ENCODE measurements at places on chromosomes 12 and 14.

DNA sequence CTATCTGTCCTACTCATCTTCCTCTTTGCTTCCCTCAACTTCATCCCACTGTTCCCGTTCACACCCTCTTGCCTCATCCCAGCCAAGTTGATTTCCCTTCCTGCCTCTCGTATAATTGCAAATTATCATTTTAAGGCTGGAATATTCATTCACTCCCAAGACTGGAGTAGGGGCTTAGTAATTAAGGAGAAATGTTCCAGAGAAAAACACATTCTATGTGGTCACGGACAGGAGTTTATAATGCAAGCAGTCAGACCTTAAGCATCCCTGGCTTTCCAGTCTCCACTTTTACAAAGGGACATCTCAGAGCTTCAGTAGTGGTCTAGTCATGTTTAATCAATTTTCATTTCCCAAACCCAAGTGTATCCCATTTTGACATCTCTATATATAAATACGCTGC lies 54.9 kb downstream of the TMEM132D start:
- DNase-seq: no peak

GRCh38 chr12:53179687-53180219 lies 769 bp upstream of the ZNF740 start:
- no peak for DNase-seq

GRCh38 chr12:5899675-5900074 lies 45.4 kb downstream of the ANO2 start:
- DNase-seq: no peak

DNA sequence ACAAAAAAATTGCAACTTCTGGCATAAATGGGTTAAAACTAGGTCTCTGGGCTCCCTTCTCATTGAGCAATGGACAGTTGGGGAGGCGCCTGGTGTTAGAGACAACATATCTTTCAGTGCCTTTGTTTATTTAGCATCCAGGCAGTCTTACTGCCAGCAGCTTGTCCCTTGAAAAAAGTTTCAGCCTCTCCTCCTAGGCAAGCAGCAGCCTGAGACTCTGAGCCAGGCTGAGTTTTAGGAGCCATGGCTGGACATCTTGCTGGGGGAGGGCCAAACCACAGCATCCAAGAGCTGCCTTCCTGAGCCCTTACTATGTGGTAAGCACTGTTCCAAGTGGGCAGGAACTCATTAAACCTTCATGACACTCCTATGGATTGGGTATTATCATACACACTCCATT lies 10.1 kb upstream of the JDP2 start:
- DNase-seq: no peak

DNA sequence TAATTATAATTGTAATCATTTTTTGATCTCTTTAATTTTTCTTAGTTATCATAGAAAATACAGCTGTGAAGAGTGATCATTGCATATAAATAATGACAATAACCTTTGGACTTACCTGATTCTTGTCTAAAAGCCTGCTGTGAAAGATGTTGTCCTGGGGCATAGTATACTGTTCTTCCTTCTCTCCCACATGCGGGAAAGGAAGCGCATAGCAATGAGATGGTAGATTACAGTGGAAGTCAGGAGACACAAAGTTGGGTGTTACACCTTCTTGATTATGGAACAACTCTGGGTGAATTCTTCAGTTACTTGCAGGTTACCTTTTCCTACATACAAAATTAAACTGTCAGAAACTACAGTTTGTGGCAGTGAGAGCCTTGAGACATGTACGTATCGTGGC lies 140.8 kb downstream of the KTN1 start:
- DNase-seq: no peak

DNA sequence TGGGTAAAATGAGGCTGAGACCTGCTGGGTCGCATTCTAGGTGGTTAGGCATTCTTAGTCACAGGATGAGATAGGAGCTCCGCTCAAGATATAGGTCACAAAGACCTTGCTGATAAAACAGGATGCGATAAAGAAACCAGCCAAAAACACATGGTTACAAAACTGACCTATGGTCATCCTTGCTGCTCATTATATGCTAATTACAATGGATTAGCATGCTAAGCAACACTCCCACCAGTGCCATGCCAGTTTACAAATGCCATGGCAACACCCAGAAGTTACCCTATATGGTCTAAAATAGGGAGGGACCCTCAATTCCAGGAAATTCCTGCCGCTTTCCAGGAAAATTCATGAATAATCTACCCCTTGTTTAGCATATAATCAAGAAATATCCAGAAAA lies 132.4 kb downstream of the BRMS1L start:
- DNase-seq: no peak

- DNase-seq: no peak
These were observed 39.5 kb downstream of the GPR65 start for GRCh38 chr14:88044444-88044758.

DNA sequence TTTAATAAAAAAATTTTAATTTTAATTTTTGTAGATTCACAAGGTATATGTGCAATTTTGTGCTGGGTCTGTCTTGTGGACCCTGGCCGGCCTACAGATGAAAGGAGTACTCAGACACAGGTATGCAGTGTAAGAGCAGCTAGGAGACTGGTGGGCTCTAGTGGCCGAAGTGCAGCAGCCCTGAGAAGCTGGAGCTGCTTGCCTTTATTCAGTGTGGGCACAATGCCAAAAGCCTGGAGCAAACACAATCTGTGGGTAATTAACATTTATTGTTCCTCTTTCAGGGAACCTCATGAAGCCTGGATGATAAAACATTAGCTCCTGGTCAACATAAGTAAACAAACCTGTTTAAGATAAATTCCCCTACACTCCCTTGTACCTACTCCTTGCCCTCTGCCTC lies 135.7 kb upstream of the SEL1L start:
- no peak for DNase-seq

DNA sequence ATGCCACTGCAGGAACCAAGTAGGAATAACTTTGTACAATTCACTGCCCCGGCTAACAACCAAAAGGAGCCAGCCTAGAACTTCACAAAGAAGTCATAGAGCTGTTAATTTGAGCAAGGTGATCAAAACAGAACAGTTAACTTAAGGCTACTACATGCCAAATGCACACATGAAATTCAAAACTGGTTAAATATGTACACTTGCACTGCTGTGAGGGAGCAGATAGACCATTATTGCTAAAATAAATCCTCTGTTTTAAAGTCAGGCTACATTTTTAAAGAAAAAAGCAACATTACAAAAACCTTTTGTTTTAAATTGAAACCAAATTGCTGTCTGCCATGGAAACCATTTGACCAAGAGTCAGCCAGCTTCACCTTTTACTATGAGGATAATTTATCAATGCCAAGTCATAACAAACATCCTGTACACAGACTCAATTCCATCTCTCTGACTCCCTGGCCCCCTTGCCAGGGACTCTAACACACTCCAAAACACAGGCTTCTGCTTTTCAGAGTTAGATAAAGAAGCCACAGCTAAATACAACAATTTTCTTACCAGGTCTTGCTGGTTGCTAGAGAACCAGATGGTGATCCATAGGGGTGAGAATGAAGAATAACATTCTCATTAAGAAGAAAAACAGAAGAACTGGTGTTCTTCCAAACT lies 84.0 kb downstream of the LRP6 start:
- no peak for DNase-seq

DNA sequence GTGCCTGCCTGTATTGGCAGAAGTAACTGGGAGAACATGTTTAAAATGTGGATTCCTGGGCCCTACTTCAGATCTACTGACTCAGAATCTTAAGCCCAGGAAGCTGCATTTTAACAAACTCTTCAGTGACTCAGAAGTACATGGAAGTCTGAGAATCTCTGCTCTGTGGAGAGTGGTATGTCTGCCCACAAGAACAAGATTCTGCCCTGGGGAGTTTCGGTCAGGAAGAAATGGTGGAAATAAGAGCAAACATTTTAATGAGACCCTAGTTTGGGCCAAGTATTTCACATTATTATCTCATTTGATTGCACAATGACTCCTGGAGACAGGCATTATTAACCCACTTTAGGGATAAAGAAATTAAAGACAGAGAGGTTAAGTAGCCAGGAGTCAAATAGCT lies 8.2 kb downstream of the ALDH1L2 start:
- no peak for DNase-seq

- DNase-seq: no peak
These were observed 40.5 kb downstream of the RPS29 start for GRCh38 chr14:49545716-49546115.

GRCh38 chr12:11596141-11596540 lies 53.3 kb upstream of the ETV6 start:
- no peak for DNase-seq

- DNase-seq: no peak
These were observed 77.7 kb upstream of the DBX2 start for GRCh38 chr12:45128637-45129036.

DNA sequence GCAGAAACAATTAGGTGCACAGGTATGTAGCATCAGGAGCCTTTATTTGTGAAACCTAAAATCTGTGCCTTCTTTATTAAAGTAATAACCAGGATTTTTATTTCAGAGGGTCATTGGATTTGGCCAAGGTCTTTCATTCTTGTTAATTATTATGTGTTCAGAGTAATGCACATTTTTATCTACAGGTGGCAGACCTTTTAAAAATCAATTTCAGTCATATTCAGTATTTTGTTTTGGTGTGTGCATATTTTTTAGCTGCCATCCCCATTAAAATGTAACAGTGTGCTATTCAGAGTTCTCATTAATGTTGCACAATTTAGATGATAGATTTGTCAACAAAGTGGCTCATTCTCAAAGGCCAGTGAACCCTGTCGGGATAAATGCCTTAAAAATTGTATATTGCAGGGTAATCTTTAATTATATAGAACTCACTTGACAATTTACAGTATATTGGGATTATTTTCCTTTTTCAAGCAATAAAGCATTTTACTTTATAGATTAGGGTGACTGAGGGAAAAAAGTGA lies 319.3 kb upstream of the SOX5 start:
- no peak for DNase-seq

GRCh38 chr12:88559772-88560171 lies 20.5 kb downstream of the KITLG start:
- DNase-seq: no peak

GRCh38 chr14:42862114-42862513 lies 1255.4 kb downstream of the LRFN5 start:
- no peak for DNase-seq

- DNase-seq: no peak
These were observed 25.9 kb upstream of the GPR132 start for GRCh38 chr14:105091054-105091516.

DNA sequence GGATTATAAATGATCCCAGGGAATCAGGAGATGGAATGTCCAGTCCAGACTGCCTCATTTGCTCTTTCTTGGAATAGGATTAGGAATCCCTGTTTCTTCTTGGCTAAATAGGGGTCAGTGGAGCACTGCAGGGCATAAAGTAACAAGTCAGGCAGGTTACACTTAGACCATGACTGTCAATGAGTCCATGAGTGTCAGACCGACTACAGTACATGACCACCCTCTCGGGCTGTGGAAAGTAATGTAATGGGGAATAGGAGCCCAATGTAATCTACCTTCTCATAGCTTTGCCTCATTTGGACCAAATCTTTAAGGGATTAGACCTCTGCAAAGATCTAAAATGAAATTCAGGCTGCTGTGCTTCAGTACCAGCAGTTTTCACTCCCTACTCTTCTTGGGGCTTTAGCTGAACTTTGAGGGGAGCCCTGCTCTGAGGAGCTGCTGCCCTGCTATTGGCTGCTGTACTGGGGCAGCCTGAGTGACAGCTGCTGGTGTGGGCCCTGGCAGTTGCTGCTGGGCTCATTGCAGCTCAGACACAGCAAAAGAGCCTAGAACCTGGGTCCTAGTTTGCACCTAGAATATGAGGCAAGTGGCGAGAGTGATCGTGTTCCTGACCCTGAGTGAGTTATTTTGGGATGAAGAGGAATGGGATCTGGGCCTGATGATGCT lies 62.2 kb upstream of the OR4E1 start:
- DNase-seq: no peak

DNA sequence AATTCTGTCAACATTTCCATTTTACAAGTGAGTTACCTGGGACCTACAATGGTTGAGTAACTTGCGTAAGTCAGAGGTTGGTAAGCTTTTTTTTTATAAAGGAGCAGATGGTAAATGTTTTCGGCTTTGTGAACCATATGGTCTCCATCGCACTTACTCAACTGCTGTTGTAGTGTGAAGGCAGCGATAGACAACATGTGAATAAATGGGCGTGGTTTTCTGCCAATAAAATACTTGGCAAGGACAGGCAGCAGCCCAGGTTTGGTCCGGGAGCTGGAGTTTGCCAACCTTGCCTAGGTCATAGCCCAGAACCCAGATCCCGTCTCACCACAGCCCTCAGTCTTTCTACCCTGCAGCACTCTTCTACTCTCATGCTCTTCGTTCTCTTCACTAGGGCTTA lies 6.3 kb downstream of the DDX55 start:
- DNase-seq: no peak

DNA sequence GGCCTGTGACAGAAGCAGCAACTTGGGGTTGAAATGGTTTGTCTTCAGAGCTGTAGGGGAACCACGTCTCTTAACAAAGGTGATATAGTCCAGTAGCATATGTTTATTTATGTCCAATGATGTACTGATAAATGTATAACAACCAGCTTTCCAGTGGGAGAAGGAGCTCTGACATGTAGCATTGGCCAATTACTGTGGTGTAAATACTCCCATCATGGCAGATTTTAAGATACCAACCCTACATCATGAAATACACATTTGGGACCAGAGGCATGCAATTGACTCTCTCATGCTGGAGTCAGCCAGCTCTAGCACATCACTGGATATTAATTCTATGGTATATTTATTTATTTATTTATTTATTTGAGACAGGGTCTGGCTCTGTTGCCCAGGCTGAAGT lies 50.6 kb upstream of the CHST11 start:
- DNase-seq: no peak

DNA sequence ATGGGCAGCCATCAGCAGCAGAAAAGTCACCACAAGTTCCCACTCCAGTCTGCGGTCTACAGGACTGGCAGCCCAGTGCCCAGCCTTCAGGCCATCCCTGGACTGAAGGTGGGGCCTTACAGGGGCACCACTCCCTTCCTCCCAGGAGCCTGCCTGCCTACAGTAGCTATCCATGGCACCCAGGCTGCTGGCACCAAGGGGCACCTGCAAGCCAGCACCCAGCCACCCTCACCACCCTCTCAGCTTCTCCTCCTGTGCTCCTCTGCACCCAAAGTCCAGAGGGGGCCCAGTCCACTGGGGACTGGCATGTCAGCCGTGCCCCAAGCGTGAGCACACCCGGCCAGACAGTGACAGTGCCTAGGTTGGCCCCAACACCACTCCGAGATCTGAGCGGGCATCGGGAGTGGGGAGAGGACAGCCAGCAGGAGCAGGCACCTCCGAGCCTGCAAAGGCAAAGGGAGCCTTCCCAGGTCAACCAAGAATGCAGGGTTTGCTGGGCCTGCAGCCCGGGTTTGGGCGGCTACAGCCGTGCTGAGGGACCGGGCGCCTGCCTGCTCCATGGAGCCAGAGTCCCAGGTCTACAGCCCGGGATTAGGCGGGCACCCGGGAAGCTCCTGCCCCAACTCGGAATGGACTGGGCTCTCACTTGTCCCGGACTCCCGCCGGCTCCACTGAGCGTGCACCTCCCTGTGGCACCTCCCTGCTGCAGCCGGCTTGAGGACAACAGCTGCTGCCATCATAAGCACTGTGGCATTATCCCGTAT lies 8.1 kb upstream of the OR6C65 start:
- DNase-seq: no peak

Measured in naive B cell (primary cell).